ENCODE measurements at places on chromosomes 5 and 9. TPM values are rescaled to one million over a fixed set of nuclear protein-coding genes. Genes with fewer than 3 reads are reported as not detected.

SAXO1 gene
- polyA plus RNA-seq: not detected

FRRS1L gene
- 20.4 TPM for polyA plus RNA-seq

NR4A3 gene
- polyA plus RNA-seq: 3.3 TPM

C9orf153 gene
- not detected for polyA plus RNA-seq

SPAAR gene
- 0.35 TPM for polyA plus RNA-seq

Data from neural cell (in vitro differentiated cells).